ENCODE measurements at places on chromosomes 2 and 18.

- DNase-seq: peak; percentile 50
Observed at GRCh38 chr2:33377048-33377447, 99.4 kb upstream of the RASGRP3 start.

- no peak for DNase-seq
Observed at GRCh38 chr18:5937121-5937520, 41.8 kb upstream of the TMEM200C start.

DNA sequence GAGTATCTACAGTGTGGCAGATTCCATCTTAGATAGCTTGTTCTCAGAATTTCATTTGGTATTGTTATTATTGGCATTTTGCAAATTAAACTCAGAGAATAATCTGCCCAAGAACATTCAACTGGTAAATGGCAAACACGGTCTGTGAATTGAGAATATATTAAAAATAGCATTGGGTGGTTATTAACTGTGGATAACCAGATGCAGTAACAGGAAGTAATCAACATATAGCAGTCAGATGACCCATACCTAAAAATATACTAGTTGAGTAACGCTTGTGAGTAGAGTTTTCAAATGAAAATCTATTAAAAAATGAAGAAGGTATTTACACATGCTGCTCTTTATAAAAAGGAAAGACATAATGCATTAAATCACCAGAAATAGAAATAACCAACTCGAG, 129.5 kb downstream of the ZNF804A start:
- no peak for DNase-seq

DNA sequence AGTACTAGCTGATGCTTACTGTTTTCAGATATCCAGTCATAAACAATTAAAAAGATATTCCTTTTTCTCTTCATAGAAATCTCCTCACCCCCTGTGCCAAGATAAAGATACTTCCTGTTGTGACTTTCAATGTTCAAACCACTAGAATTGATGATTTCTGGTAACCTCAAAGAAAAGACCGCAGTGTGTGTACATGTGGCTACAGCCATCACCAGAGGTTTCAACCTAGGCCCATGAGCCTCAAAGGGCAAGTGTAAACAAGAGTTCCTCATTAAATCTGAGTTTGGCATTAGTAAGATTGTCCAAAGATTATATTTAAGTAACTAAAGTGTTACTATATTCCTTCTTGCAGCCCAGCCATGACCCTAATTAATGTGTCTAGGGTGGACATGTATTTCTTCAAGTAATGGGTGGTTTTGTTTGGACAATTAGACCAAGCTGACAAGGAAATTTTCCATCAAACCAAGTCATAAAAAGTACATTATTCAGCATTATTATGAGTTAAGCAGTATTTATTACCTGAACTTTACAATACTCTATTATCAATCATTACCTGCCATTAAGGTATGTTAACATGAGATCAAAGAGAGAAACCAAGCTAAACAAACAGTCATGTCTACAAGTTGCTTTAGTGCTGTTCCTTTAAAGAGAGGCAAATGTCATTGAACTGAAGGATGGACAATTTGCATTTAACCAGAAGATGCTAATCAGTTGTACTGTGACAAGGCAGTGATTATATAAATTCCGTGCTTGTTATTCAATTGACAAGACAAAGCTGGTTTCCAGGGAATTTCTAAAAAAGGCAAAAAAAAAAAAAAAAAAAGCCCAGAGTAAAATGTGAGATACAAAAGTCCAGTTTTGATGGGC, 382.7 kb downstream of the LNPK start:
- no peak for DNase-seq

DNA sequence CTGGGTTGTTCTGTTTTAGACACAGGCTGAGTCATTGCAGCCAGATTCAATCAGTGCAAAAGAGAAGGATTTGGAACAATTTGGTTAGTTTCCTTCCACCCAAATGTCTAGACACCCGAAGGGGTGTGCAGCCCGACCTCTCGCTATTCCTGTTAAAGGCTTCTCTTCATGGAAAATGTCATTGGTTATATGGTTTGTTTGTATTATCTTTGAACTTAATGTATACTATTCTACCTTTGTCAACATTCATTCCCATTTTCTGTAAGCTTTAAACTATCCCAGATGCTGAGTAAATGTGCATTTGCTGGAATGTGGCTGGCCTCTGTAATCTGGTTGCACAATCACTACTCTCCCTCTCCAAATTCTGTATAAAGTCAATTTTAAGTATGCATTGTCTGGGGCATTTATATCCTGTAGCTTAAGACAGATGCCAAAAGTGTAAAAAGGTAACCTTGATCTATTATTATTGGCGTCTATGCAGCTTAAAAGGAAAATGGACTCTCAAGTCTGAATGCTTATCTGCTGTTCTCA, 80.4 kb upstream of the RND3 start:
- DNase-seq: peak; percentile 18

DNA sequence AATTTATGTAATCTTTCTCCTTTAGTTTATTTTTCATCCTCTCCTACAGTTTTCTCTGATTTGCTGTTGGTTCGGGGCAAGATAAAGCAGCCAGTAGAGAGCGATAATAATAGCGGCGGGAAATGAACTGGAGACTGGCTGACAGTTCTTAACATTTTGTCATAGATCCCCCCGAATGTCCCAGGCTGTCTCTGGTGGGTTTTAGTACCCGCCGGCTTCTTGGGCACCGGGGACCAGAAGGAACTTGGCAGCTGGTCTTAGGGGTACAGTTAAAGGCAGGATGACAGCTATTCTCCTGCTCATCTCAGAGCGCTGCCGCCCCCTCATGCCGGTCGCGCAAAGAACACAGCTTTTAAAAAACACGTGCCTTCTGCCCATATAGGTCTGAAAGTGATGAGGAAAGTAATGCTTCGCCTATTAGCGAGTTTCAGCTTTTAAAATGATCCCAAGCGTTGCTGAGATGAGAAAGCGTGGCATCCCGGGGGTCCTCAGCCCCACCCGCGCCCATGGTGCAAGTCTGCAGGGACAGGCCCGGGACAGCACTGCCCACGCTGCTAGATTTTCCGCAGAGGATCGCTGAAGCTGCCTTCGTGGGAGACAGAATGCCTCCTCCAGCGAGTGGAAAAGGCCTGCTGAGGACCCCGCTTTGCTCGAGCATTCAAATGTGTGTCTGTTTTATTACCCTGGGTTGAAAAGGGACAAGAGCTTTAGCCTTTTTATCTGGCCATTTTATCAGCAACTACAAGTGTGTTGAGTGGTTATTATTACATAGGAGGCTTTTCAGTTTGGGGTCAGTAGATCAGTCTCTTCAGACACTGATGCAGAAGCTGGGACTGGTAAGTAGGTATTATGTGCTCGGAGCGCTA, 3.8 kb downstream of the ONECUT2 start:
- no peak for DNase-seq

GRCh38 chr2:172704072-172704936, 31.3 kb upstream of the RAPGEF4 start:
- no peak for DNase-seq

- DNase-seq: no peak
Observed at GRCh38 chr2:1136067-1136466, 185.4 kb downstream of the SNTG2 start.

GRCh38 chr2:163852616-163853015, 116.8 kb upstream of the FIGN start:
- no peak for DNase-seq

DNA sequence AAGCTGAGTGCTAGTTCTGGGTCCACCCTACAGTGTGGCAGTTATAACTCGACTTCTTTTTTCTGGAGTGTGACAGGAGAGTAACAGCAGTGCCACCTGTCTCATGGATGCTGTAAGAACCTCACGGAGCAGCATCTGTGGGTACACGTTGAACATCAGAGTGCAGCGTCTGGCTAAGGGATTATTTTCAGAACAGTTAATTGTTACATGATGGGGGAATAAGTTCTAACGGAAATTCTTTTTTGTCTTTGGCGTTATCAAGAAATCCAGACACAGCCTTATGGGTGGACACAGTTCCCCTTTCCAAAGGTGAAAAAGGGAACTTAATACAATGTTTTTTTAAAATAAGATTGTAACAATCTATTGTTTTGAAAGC, 28.3 kb upstream of the TOGARAM2 start:
- DNase-seq: no peak

DNA sequence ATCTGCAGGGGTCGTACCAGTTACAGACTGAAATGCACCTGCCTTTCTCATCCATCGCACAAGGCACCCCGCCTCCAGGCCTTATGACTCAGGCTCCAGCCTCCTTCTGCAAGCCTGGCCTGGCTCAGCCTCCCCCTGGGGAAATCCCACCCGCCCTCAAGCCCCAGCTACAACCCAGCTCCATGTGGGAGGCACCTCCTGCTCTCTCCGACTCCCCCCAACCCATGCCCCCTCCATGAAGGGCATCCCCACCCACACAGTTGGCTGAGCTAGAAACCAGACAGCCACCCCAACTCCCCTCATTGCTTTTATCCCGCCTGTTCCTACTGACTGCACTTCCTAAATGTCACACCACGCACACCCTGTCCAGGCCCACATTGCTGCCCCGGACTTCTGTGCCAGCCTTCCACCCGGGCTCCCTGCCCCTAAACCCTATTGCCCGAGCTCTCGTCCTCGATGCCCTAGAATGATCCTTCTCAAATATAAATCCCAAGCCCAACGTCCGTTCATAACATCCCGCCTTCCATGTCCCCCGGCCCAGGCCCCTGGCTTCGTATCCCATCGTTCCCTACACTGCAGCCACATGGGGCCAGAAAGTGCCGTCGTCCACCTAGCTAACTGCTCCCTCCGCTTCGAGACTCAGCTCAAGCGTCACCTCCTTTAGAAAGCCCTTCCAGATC, 9.9 kb downstream of the DNMT3A start:
- peak; percentile 24 for DNase-seq

- no peak for DNase-seq
Observed at GRCh38 chr2:210207929-210208328, 17.3 kb downstream of the ACADL start.

- no peak for DNase-seq
Observed at GRCh38 chr2:73925033-73925704, 1.5 kb upstream of the DGUOK start.

DNA sequence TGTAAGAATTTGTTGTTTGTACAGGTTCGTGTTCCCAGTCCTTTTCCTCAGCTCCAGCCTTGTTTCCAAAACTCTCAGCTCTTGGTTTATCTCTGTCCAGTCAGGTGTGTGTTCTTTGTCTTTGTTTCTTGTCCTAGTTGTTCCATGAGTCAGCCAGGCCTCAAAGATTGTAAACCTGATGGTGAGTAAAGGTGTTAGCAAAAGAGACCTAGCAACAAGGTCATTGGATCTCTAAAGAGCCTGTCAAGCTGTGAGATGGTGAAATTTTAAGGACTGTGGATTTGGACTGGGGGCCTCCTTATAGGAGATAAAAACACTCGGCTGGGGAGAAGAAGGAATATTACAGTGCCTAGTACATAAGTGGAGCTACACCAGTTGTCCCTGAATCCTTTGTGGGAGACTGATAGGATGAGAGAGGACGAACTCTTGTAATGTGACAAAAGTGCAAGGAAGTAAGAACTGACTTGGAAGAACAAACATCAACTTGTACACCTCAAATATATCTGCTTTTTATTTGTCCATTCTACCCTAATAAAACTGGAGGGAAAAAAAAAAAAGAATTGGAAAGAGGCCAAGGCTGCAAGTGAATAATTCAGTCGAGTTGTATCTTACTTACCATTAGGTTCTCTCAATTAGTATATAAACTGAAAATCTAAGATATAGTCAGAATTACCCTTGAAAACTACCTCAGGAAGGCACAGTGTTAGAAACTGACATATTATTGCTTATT, 37.2 kb downstream of the ITGA6 start:
- no peak for DNase-seq

GRCh38 chr2:189751080-189751658, 11.4 kb downstream of the OSGEPL1 start:
- peak; percentile 35 for DNase-seq

GRCh38 chr2:215618145-215618544, 182.3 kb upstream of the FN1 start:
- peak; percentile 29 for DNase-seq

GRCh38 chr2:170467568-170468422, 247.3 kb upstream of the SP5 start:
- DNase-seq: no peak

DNA sequence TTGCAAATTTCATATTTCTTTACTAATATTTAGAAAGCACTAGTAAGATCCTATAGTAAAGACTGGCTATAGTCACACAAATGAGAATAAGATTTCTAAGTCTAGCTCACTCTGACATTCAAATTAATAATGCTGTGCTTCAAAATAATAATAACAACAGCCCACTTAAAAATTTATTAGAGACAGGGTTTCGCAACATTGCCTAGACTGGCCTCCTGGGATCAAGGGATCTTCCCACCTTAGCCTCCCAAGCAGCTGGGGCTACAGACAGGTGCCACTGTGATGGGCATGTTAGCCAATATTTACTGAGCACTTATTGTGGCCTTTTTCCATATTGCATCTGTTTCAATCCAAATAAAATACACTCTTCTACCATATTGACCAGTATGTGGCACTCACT, 96.1 kb downstream of the PIEZO2 start:
- DNase-seq: no peak

- peak; percentile 82 for DNase-seq
Observed at GRCh38 chr2:188571543-188572303, 280.0 kb downstream of the GULP1 start.

All from amniotic epithelial cell (primary cell).